ENCODE measurements at places on chromosomes 1 and 21. TPM values are rescaled to one million over a fixed set of nuclear protein-coding genes. Genes with fewer than 3 reads are reported as not detected.

DNA sequence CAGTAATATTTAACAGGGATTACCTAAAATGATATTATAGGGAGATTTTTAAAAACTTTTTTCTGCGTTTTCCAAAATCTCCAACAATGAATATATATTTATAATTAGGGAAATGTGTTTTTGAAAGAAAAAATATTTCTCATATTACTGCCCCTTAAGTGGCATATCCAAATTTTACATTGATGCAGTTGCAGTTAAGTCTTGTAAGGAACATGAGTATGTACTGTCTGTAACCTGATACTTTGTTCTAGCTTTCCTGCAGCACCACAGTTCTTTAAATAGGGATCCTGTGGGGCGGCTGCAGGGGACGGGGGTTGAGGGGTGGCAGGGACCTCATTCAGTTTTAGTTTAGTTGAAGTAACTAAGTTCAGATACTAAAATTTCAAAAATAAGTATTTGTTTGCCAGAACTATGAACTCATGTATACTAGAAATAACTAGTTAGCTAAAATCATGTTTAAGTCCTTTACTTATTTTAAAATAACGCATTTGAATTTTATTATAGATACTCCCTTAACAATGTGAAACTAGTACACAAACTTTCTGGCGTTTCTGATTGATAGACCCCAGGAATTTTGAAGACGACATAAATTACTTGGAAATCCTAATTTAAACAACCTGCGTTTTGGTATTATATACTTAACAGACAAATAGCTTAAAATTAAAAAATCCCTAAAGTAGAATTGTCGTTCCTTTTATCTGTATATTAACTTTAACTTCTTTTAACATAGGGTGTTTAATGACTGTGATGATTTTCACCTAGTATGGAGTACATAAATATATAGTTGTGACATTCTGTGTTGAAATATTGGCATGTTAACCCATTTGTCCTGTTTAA is 639 bp upstream of the DNAJB4 start:
- DNase-seq: no peak

GRCh38 chr1:44950434-44950833 is 36.0 kb downstream of the EIF2B3 start:
- DNase-seq: no peak

Gene EPHA10
- 0.32 TPM for total RNA-seq

GRCh38 chr1:53557830-53558738 is 98.9 kb downstream of the DMRTB1 start:
- no peak for DNase-seq

DNA sequence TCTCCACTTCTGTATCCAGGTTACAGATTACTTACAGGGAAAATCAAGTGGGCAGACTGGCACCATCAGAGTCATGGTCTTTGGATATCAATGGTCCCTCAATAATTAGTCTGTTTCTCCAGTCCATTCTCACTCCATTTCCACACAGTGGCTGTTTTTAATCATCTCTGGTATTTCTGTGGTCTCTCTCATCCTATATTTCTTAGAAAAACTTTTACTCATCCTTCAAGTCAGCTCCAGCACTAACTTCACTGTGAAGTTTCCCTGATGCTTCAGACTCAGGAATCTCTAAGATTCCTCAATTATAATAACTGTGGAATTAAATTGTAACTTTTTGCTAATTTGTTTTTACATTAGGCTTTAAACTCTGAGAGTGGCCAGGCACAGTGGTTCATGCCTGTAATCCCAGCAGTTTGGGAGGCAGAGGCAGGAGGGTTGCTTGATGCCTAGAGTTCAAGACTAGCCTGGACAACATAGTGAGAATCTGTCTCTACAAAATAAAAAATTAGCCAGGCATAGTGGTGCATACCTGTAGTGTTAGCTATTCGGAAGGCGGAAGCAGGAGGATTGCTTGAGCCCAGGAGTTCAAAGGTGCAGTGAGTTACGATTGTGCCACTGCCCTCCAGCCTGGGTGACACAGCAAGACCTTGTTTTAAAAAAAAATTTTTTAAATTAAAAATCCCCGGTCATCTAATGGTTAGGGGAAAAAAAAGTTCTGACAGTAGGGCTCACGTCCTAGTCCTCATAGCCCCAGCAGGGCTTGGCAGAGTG is 10.6 kb downstream of the CD160 start:
- no peak for DNase-seq
